ENCODE measurements at places on chromosomes 5 and 9.

GRCh38 chr9:91516081-91516480 is 92.4 kb upstream of the NFIL3 start:
- DNase-seq, result no peak

- DNase-seq, result no peak
These were observed 94.0 kb downstream of the PPARGC1B start for GRCh38 chr5:149824120-149824519.

- DNase-seq, result peak; percentile 23
These were observed 480 bp downstream of the LMNB1 start for GRCh38 chr5:126777257-126777974.

DNA sequence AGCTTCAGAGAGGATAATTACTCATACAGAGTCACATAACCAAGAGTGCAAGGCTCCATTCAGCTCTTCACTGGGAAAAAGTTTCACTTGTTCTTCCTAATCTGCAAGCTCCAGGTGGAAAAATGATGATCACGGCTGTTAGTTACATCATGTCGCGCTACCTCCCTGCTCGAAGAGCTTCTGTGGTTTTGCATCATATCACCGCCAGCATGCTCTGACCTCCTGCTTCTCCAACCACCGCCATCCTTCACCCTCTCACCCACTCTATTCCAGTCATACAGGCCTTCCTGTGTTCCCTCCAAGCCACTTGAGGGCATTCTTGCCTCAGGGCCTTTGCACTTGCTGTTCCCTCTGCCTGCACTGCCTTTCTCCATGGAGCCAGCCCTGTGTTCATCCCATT is 47.1 kb downstream of the COL27A1 start:
- no peak for DNase-seq

- DNase-seq, result no peak
These were observed 60.7 kb downstream of the MAT2B start for GRCh38 chr5:163565931-163566608.

GRCh38 chr9:129422032-129422842 is 198.7 kb downstream of the C9orf50 start:
- DNase-seq, result no peak

DNA sequence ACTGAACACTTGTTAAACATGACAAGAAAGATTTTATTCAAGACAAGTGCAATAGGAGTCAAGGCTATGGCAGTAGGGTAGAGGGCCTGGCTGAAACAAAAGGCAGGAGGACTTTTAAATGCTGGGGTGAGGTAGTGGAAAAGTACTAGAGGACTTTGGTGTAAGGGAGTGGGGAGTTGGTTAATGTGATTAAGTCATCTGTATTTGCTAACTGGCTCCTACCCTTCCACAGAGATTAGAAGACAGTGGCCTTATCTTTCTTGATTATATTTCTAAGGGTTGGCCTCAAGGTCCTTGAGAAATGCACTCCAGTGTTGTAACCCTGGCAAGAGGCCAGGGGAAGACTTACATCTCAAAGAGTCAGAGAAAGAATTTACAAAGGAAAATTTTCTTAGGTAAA is 160.2 kb upstream of the FTMT start:
- peak; percentile 6 for DNase-seq

GRCh38 chr5:32534041-32534440 is 51.3 kb upstream of the SUB1 start:
- DNase-seq, result no peak

DNA sequence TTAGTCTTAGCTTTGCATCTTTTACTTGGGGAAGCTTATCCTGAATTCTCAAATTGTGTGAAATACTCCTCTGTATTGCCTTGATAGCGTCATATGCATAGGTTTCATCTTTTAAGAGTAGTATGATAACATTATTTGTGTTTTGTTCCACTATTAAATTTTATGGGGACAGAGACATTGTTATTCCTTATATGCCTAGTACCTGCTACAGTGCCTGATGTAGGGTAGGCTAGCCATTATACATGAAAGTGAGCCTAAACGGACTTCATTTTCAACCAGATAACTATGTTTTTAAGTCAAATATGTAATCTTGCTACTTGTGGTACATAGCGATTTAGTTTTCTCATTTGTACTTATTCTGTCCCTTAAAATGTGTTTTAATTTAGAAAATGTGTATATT is 105.9 kb downstream of the DMXL1 start:
- DNase-seq, result no peak

DNA sequence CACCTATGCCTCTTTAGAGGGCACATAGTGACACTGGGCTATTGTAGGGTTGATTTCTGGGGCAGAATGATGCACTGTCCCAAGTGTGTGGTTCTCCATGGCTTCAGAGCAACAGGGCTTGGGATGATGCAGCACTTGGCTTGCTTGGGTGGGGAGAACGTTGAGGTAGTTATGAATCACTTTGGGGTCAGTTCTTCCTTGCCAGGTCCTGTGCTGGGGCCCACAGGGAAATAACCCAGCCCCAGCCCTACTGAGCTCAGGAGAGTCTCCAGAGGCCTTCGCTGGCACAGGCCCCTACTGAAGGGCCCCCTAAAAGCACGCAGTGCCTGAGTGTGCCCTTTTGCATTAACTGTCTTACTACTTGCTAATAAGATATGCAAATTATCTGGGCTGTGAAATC is 24.2 kb downstream of the JADE2 start:
- DNase-seq, result no peak

DNA sequence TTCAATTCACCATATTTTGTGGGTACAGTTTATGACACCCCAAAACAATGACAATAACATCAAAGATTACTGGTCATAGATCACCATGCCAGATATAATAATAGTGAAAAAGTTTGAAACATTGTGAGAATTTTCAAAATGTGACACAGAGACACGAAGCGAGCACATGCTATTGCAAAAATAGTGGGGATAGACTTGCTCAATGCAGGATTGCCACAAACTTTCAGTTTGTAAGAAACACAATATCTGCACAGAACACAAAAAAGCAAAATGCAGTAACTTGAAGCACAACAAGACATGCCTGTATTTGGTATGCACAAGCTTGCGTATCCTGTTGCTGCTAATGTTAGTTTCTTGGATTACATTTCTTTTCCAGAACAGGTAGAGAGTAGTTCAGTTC is 35.8 kb downstream of the ARHGEF28 start:
- no peak for DNase-seq

DNA sequence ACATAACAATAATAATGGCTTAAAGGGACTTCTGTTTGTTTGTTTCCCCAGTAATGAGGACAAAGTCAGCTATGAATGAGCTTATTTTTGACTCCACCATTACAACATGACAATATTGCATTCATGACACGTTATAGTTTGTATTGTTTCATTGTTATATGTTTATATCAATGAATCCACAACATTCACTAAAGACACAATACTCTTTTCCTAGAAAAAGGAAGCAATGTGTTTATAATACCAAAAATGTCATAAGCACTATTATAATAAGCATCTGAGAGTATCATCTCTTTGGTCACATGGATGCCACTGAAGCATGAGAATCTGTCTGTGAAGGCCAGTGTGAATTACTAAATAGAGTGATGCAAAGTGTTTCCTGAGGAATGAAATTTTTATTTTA is 1026.9 kb upstream of the C9orf72 start:
- DNase-seq, result no peak

DNA sequence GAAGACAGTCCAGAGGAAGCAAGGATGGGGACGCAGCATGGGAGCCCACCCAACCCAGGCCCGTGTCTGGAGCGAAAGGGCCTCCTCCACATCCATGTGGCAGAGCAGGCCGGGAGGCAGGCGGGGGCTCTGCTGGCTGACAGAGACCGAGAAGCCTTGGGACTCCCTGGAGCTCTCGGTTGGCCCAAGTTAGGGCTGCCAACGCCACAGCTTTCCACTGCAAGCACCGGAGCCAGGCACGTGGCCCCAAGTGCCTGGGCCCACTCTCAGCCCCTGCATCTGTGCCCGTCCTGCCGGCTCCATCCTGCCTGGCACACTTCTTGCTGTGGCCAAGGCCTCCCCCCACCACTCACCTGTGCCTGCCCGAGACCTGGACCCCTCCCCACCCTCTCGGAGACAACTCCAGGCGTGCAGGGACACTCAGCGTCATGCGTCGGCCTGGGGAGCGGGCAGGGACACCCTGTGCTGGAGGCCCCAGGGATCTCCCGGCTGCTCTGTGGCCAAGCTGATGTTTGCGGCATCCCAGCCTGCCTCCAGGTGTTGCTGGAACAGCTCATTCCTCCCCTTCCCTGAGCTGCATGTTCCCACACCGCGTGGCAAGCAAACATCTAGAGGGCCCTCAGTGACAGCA is 31.5 kb downstream of the SLC6A3 start:
- DNase-seq, result no peak

- no peak for DNase-seq
These were observed 96.6 kb downstream of the DPYSL3 start for GRCh38 chr5:147413266-147413665.

- DNase-seq, result no peak
These were observed 246.2 kb downstream of the MAN2A1 start for GRCh38 chr5:109935833-109936490.

DNA sequence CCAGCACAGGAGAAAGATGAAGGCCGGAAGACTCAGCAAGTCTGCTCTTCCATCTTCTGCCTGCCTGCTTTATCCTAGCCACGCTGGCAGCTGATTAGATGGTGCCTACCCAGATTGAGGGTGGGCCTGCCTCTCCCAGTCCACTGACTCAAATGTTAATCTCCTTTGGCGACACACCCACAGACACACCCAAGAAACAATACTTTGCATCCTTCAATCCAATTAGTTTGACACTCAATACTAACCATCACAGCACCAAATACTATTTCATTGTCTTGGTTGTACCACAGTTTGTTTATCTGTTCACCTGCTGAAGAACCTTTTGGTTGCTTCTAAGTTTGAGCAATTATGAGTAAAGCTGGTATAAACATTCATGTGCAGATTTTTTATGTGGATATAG is 23.7 kb downstream of the SMIM32 start:
- DNase-seq, result no peak

DNA sequence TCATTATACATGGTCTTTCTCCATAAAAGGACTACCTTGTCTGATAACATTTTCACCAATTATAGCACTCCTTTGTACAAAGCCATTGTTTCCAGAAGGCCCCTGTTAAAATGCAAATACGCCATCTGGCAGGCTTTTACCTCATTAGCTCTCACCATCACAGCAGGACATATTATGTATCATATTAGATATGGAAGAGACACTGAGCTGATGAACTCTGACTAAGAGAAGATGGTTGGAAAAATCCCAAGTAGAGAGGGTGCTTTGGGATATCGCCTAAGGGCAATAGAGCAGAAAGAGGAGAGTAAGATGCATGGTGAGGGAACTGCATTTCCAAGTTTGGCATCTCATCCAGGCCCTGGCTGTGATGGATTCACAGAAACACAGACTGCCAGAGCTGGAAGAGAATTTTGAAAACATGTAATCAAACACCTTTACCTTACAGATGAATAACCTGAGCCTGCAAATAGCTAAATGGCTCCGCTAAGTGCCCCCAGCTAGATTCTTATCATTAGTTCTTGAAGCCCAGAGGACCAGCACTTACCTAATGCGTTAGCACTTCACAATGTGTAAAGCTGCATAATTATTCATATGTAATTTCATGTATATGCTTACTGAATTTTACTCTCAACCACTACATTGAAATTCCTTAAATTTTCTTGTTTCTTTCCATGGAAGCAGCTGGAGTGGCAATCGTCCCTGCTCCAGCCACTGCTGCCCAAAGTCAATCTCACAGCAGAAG is 393.6 kb upstream of the IZUMO3 start:
- no peak for DNase-seq

DNA sequence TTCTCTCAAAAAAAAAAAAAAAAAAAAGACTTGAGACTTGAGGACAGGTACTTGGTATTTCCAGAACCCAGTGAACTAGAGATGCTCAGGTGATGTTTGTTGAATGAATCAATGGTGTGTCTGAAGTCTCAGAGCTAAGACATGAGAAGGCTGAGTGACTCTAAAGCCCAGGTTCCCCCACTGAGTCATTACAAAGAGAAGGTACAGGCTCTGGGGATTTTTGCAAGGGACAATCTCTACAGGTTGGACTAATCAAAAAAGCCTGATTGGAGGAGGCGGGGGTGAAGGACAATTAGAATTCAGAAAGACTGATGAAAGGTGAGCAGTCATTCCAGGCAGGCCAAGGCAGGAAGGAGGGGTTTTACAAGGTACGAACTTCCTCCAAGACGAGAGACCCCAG is 8.2 kb upstream of the FABP6 start:
- no peak for DNase-seq

DNA sequence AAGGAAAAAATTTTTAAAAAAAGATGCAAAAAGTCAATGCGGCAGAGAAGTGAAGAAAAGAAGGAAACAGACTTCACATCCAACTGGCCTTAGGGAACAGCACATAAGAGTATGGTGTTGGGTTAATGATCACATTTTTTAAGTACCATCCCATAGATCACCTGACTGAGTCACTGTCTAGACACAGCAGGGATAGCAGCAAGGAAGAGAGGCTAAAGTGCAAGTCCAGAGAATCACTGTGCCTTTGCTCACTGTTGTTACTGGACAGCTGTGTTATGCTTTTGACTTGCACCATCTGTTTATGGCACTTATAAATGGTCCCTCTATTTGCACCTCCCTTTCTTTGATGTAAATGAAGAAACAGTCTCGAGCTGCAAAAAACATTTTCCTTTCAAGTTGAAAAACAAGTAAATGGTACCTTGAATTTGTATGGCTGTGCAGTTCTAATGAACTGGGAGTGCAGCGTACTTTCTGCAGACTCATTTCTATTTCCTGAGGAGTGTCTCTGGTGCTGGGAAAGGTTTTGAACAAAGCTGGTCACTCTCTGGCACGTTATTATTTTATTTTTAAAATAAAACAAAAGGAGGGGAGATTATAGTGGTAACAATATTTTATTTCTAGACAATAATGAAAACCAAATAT is 84.2 kb downstream of the TRPM6 start:
- DNase-seq, result no peak

DNA sequence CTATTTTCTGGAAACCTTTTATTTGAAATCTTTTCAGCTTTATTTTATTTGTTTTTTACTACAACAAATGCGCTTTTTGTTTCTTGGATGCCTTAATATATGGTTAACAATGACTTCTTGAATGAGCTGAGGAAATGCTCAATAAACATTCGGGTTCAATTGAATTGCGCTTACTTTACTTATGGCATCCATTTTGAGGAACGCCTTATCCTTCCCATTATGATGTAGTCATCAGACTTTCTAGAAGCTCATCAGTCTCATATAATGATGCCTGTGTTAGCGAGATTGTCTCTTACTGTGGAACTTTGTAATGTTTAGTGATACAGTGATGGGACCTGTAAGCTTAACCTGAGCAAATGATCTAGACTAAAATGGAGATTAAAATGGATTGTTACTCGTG is 916 bp downstream of the SHLD3 start:
- no peak for DNase-seq

- no peak for DNase-seq
These were observed 120.1 kb downstream of the SNX18 start for GRCh38 chr5:54637654-54638053.

DNA sequence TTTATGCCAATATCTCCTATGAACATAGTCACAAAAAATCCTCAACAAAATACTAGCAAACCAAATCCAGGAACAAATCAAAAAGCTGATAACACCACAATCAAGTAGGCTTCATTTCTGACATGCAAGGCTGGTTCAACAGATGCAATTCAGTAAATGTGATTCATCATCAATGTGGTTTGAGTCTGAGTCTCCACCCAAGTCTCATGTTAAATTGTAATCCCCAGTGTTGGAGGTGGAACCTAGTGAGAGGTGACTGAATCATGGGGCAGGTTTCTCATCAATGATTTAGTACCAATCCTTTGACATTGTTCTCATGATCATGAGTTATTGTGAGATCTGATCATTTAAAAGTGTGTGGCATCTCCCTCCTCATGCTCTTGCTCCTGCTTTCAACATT is 1072.7 kb downstream of the NR2F1-AS1 start:
- no peak for DNase-seq

Data from HEK293T (cell line).